HT1080 (cell line): ENCODE measurements at places on chromosomes 7 and 10. TPM values are rescaled to one million over a fixed set of nuclear protein-coding genes. Genes with fewer than 3 reads are reported as not detected.

DNA sequence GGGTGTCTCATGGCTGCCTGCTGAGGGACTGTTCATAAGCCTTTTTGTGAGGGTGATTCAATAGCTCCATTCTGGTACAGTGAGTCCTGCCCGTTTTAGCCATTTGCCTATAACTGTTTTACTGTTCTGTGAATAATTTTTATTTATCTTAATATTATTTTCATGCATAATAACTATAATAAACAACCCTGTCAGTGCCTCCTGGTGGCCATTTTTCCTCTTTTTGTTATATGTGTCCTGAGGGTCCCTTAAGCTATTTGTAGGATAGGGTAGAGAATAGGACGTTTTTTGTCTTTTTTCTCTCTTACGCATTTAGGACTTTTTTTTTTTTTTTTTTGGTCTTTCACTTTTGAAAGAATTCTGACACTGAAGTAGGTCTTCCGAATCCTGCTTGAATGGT lies 2.9 kb downstream of the C1QL3 start:
- DNase-seq, result no peak

GRCh38 chr7:37056234-37056912 lies 332.1 kb upstream of the AOAH start:
- no peak for DNase-seq

DNA sequence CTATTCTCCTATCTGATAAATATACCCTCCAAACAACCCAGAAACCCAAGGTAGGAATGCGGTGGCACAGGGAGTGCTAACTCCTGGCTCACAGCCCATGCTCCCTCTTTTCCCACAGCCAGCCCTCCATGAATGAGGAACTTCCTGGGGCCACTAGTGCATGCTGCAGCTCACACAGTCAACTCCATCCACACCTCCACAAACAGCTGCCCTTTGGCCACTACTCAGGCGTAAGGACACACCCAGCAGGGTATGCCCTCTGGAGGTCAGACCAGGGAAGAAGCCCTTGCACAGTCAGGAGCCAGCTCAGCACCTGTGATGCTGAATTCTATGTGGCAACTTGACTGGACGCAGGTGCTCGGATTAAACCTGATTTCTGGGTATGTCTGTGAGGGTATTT lies 85.2 kb upstream of the PIK3CG start:
- DNase-seq, result no peak

Gene GALNT17
- not detected in 2 replicates for total RNA-seq
